ENCODE measurements at places on chromosomes 2 and 18. TPM values are rescaled to one million over a fixed set of nuclear protein-coding genes. Genes with fewer than 3 reads are reported as not detected.

The CD28 gene
- polyA plus RNA-seq, result 52.2 TPM

The KATNAL2 gene
- polyA plus RNA-seq, result not detected

The MARCHF4 gene
- not detected for polyA plus RNA-seq

The HNMT gene
- polyA plus RNA-seq, result not detected

The SP140 gene
- 13.0 TPM for polyA plus RNA-seq

The ICOS gene
- polyA plus RNA-seq, result 25.4 TPM

The SERPINB13 gene
- not detected for polyA plus RNA-seq

The FARP2 gene
- polyA plus RNA-seq, result 6.2 TPM

The PTPRM gene
- polyA plus RNA-seq, result 4.4 TPM

The ARHGAP28 gene
- not detected for polyA plus RNA-seq

DNA sequence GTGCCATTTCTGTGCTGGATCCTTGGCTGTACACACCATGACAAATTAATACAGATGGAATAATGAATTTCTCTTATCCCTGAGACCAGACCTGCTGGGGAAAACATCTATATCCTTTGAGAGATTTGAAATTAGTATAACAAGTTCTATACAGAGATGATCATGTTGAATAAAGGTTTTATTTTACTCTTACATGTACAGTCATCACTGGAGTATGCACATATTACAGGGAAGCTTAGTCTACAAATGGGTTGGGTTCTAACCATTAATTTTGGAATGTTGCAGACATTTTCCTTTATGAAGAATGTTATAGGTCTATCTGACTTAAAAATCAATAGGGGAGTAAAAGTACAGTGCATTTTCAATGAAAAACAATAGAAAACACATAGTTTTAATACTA, 29.9 kb upstream of the MMADHC start:
- DNase-seq, result no peak

DNA sequence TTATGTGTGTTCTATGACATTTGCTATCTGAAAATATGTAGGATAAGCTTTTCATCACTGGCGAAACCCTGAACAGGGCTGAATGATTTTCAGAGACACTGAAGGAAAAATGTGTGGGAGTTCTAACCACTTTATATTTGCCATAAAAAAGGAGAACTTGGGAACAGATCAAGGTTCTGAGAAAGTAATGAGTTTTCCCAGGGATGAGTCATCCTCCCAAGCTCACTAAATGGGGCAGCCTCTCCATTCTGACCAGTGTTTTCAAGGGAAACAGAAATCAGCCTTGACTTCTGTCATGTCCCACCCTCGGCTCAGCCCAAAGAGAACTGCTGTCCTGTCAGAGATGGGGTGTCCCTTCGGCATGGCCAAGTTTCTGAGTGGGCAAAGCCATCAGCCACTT, 2109.8 kb upstream of the CELF4 start:
- no peak for DNase-seq

GRCh38 chr2:85221067-85221691, 88.0 kb downstream of the TCF7L1 start:
- DNase-seq, result no peak

GRCh38 chr2:13584020-13584419, 867.3 kb downstream of the TRIB2 start:
- DNase-seq, result no peak

DNA sequence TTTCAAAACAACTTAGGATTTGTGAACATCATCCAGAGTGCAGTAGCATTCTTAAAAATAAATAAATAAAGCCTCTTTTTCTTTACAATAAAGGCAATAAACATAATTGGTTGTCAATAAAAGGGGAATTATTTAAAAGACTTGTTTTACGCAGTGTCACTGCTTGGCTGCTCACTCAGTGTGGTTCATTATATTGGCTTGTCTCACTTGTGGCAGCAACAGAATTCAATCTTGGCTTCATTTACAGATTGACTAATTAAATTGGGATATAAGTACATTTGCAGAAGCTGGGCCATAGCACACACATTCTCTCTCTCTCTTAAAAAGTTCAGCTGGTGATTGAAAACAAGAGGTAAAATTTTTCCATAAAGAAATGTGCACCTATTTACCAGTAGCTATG, 1027.6 kb downstream of the LRP1B start:
- DNase-seq, result no peak

- DNase-seq, result no peak
Measured at GRCh38 chr18:21099442-21099841, 12.2 kb downstream of the ROCK1 start.

GRCh38 chr2:236117861-236118269, 50.3 kb downstream of the GBX2 start:
- no peak for DNase-seq

- DNase-seq, result no peak
Measured at GRCh38 chr18:38698088-38698487, 1132.5 kb upstream of the CELF4 start.

- no peak for DNase-seq
Measured at GRCh38 chr2:142300517-142300916, 169.7 kb upstream of the LRP1B start.

GRCh38 chr2:25306777-25307368, 34.9 kb downstream of the DNMT3A start:
- DNase-seq, result no peak

DNA sequence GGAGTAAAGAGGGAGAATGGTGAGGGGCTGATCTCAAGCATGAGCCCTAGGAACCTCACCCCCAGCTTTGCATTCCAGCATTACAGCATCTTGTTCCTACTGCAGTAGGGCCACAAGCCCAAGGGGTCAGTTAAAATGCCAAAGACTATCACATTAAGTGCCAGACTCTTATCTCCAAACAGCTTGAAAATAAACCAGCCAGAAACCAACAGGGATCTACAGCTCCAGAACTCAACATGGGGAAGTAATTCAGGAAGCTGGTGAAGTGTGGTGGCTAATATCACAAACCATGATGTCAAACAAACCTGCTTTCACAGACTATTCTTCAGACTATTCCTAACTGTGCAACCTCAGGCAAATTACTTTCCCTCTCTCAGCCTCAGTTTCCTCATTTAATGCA, 278.3 kb downstream of the TNS1 start:
- no peak for DNase-seq

DNA sequence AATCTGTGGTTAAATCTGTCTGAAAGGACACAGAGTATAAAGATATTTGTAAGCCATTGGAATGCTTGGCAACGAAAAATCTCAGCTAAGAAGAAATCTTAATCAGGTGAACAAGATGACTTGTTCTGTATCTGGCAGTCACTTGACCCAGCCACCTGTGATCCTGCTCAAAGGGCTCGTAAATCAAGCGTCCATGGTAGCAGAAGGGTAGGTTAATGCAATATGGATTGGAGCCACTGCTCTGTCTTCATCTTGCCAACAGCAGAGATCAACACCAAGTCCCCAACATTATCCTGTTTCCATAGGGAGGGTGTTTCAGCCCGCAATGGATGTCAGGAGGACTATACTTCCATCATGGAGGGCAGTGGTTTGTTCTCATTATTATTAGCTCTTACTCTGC, 378.4 kb downstream of the CDH7 start:
- no peak for DNase-seq

GRCh38 chr2:24828238-24828996, 35.2 kb downstream of the CENPO start:
- no peak for DNase-seq

DNA sequence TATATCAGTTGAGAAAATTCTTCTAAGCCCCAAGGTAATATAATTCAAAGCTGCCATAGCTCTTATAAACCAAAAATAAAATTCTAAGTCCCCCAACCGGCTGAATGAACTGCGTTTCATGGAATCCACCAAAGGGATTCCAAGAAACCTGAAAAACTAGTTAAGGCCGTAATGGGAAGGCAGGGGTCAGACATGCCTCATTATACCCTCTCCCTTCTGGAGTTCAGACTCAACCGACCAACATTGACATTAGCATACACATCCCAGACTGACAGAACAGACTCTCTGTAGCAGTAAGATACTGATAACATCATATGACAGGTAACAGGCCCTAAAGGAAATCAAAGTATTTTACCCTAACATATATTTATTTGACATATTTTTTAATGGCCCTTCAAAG, 31.4 kb upstream of the PHLPP1 start:
- no peak for DNase-seq

GRCh38 chr2:21261591-21261990, 137.8 kb downstream of the TDRD15 start:
- DNase-seq, result no peak

DNA sequence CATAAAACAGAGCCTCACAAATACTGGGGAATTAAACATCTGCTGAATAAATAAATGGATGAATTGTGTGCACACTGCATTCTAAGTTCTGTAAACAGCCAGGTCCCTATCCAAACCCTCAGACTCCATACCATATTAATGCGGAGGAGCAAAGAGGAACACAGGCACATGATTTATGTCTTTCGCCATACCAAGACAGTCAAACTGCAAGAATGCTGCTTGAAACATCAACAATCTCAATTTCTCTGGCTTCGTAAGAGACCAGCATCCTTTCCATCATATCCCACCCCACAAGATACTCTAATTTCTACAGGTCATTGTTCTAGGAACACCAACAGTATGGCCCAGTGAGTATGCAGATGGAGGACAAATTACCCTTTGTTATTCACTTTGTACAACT, 15.0 kb downstream of the KANSL3 start:
- DNase-seq, result no peak

DNA sequence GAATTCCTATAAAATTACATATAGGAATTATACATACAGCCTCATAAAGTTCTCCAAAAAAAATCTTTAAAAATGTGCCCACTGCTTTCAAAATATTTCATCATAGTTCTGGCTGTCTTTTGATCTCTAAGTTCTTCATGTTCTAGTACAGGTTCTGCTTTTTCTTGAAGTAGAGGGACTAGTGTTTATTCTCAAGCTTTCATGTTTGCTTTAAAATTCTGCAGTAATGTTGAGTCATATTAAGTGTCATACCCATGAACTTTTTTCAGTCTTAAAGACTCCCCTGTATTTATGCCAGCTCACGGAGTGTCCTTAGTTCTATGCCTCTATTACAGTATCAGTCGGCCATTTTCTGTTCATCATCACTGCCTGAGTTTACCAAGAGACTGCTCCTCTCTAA, 54.8 kb upstream of the CCDC141 start:
- DNase-seq, result no peak

GRCh38 chr2:213649176-213649575, 364.9 kb downstream of the SPAG16 start:
- DNase-seq, result no peak

DNA sequence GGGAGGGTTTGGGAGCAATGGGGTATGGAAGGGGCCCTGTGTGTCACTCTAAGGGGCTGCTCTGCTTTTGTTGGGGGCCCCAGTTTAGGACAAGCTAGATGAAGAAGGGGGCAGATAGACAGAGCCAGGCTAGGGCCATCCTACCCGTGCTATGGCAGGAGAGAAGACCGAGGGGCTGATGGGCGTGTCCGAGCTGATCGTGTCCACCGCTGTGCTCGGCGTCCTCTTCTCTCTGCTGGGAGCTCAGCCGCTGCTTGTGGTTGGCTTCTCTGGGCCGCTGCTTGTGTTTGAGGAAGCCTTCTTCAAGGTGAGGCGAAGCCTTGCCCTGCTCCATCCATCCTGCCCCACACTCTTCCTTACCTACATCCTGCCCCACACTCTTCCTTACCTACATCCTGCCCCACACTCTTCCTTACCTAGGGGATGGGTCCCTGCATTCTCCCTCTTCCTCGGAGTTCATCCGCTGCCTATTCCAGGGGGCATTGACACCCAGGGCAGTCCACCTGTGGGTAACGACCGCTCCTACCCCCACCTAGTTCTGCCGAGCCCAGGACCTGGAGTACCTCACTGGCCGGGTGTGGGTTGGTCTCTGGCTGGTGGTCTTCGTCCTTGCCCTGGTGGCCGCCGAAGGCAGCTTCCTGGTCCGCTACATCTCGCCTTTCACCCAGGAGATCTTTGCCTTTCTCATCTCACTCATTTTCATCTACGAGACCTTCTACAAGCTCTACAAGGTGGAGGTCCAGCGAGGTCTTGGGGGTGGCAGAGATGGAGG, 8.9 kb downstream of the SLC4A3 start:
- DNase-seq, result no peak

GRCh38 chr2:228318218-228318617, 136.7 kb upstream of the SPHKAP start:
- no peak for DNase-seq

GRCh38 chr2:239553376-239554000, 152.7 kb upstream of the HDAC4 start:
- DNase-seq, result no peak

DNA sequence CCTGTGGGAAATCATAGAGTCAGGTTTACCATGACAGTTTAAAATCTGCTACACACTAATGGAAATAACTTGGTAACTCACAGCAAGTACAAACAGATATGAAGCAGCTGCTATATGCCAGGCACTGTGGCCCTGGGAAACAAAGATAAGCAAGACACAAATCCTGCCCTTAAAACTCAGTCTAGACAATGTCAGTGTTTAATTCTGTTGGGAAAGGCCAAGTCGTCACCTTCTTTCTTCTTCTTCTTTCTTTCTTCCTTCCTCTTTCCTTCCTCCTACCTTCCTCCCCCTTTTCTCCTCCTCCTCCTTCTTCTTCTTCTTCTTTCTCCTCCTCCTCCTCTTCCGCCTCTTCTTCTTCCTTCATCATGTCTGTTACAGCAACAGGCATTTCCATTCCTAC, 26.8 kb downstream of the PLEK start:
- DNase-seq, result no peak

DNA sequence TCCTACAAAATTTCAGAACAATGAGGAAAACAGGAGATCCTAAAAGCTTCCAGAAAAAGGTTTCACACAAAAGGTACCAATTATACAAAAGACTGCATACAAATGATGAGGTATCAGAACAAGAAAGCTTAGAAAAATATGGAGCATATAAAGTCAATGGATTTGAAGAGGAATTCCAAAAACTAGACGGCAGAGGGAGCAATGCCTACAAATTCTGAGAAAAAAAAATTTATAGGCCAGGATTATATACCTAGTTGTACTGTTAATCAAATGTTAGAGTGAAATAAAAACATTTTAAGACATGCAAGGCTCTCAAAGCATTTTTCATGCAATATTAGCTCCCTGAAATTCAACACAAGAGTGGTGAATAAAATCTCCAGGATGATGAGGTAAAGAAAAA, 106.2 kb downstream of the ZRANB3 start:
- no peak for DNase-seq

GRCh38 chr2:181904022-181904632, 12.6 kb downstream of the ITPRID2 start:
- DNase-seq, result no peak

DNA sequence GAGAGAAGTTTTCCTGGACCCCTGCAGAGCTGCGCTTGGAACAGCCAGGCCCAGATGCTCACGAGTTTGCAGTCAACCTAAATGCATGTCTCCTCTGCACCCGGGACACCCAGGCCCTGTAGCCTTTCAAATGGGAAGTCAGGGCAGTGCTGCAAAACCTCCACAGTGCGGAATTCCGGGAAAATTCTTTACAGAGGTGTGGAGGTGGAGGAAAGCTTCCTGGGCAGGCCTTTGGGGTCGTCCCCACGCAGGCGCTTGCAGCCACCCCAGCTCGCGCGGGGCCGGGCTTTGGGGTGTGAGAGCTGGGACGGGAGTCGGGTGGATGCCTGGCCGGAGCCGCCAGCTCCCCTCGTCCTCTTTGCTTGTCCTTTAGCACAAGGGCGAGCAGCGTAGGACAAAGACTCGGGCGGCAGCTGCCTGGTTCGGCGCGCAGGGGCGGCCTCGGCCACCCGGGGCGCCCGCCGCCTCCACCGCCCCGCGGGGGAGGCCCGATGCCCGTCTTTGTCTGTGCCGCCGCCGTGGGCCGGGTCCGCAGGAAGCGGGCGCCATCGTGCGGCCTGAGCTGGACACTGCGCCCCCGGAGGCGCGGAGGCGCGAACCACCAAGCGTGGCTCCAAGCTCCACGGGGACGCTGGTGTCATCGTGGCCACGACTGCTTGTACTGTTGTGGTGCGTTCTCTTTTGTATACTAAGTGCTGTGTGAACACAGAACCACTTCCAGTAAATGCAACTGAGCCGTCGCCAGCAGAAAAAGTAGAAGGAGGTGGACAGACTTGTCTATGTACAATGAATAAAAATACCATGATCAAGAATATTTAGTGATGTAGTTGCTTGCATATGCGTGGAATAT, 28.2 kb upstream of the BCL11A start:
- no peak for DNase-seq
